ENCODE measurements at places on chromosomes 13 and 19.

GRCh38 chr19:37078717-37079032 lies 442 bp downstream of the ZNF420 start:
- DNase-seq, result no peak

GRCh38 chr13:95258098-95258497 lies 43.2 kb downstream of the ABCC4 start:
- no peak for DNase-seq

- DNase-seq, result no peak
Observed at GRCh38 chr13:80668452-80668851, 327.5 kb upstream of the SPRY2 start.

DNA sequence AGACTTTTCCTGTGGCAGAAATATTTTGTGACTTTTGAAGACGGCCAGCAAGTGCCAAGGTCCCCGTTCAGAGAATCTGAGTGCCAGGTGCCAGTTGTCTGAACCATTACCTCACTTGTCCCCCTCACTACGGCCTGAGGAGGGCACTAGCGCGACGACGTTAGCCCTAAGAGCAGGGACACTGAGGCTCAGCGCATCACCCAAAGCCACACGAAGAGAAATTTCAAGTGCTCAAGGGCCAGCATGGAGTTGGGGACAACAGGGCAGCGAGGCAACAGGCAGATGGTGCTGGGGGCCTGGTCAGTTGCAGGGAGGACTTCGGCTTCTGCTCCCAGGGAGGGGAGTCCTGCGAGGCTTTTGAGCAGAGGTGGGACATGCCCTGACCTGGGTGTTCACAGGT lies 9.5 kb upstream of the TYK2 start:
- DNase-seq, result no peak

DNA sequence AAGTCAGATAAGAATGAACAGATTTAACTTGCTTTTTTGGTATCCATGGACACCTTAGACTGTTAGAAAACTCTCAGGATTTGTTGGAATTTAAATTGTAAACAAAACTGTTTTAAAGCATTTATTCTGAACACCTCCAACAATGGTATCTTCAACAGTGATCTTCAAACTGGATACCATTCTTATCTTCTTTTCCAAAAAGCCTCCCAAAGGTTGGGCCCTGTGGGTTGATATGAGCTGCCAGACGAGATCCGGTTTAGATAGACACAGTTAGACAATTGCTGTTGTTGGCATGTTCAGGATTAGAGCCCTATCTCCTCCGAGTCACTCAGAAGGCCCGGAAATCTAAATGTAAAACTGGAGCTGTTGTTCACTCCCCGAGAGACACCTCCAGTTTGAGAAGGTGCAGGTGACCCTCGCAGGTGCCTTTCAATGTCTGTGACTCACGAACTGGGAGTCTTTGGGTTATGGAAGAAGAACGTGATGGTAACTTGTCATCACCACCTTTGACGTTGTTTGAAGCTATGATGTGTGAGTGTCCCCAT lies 143.6 kb upstream of the RNF113B start:
- DNase-seq, result no peak

GRCh38 chr19:34244611-34245299 lies 9.6 kb upstream of the GARRE1 start:
- no peak for DNase-seq

DNA sequence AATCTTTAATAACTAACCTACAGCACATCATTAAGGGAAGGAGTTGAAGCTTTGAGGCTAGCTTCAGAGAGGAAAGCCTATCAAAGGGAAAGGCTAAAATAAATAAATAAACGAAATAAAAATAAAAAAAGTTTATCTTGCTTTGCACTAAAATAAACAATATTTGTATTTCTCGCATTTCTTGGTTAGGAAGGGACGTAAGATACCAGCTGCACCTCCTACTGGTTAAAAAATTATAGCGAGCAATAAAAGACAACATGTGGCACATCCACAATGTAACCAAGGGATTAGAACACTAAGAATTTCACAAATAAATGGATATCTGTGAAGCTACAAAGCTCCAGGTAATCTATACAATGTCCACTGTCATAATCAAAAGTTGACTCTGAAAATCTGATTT lies 194.5 kb downstream of the DACH1 start:
- no peak for DNase-seq

DNA sequence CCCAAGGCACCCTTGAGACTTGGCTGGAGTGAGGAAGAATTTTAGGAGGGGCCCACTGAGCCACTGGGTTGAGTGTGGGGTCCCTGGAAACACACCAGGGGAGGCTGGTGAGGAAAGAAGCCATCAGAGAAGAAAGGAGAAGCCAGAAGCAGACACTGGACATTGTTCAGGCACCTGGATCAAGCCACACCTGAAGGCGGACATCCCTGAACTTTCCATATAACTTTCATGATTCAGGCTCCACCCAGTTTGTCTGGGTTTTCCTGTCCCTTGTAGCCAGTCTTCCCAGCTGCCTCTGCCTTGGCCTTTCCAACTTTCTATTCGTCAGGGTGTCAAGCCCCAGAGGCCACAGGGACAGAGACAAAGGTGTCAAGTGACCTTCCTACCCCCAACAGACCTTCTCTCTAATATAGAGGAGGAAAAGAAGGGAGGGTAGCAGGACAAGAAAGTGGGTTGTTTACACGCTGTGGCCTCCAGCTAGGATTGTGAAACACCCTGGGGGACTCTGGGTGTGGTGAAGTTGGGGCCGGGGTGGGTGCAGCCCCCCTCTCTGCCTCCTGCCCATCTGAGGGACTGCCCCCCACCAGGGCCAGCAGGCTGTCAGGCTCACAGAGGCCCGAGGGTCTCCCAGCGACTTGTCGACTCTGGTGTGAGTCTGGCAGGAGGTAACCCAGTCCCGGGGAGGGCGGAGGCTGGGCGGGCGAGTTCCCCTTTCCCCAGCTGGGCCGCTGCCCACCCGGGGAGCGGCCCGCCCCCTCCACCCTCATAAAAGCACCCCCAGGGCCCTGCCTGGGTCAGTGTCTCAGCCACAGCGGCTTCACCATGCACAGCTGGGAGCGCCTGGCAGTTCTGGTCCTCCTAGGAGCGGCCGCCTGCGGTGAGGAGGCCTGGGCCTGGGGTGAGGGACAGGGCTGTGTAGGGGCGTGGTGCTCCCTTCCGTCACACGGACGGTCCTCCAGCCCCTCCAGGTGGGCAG lies at the start of gene CFD:
TSS of gene CFD (plus strand) at position 797 of the 976 bp plus-strand sequence. CDS start at position 823, 26 bp downstream.
- DNase-seq, result no peak

GRCh38 chr13:111341886-111342285 lies 21.4 kb downstream of the TEX29 start:
- DNase-seq, result no peak

DNA sequence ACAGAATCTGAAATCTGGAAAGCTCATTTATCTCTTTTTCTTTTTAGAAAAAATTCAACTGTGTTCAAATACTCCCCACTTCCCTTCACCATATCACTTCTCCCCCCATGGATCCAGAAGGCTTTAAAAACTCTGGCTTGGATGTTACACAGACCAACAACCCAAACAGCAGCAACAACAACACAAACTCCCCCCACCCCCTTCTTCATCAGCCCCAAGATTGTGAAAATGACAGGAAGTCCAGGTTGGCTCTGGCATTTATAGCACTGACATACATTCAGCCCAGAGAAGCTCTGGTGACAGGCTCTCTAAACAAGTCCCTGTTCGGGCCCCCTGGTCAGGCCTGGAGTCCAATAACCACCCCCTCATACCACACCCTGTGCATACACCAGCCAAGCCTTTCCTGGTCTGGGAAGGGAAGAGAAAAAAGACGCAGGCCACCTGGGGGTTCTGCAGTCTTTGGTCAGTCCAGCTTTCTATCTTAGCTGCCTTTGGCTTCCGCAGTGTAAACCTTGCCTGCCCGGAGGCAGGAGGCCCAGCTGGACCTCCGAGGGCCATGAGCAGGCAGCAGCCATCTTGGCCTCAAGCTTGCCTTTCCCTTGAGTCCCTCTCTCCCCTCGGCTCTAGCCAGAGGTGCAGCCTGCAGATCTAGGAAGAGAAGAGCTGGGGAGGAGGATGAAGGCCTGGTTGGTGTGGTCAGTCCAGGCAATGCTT lies 6.8 kb downstream of the CDX2 start:
- DNase-seq, result peak; percentile 25

DNA sequence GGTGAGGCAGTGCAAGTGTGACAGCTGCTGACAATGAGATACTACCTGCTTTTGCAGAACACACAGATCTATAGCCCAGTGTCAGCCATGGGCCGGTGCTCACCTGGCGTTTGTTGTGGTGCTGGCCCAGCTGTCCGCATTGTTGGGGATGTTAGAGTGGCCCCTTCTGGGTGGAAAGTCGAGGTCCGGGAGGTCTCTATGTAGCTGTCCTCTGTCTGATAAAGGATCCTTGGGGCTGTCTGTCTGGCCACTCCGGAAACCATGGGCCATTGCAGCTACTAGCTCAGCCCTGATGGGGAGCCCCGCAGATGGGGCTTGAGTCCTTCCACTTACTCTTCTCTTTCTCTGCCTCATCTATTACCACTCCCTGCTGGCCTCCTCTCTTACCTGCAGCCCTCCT lies 181.5 kb upstream of the TSHZ3 start:
- DNase-seq, result no peak

DNA sequence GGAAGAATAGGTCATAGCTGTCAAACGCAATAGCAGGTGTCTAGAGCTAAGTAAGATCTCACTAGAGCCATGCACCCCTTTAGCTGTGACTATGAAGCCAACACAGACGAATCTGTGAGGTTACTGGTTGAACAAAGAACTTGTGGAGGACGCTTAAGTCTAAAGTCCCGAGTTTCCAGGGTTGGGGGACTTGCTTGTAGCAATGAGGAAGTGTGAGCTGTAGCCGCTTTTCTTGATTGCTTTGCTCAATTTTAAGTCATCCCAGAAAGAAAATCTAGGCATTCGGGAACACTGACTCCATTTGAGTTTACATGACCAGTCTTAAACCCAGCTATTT lies 1.6 kb downstream of the GPC5 start:
- no peak for DNase-seq

GRCh38 chr13:19838865-19839275 lies 24.6 kb downstream of the ZMYM5 start:
- no peak for DNase-seq

- no peak for DNase-seq
Observed at GRCh38 chr19:43406297-43406696, 8.4 kb upstream of the TEX101 start.

GRCh38 chr13:101211261-101211660 lies 205.0 kb downstream of the NALCN start:
- no peak for DNase-seq

GRCh38 chr19:34370983-34371382 lies 6.0 kb downstream of the GPI start:
- no peak for DNase-seq

DNA sequence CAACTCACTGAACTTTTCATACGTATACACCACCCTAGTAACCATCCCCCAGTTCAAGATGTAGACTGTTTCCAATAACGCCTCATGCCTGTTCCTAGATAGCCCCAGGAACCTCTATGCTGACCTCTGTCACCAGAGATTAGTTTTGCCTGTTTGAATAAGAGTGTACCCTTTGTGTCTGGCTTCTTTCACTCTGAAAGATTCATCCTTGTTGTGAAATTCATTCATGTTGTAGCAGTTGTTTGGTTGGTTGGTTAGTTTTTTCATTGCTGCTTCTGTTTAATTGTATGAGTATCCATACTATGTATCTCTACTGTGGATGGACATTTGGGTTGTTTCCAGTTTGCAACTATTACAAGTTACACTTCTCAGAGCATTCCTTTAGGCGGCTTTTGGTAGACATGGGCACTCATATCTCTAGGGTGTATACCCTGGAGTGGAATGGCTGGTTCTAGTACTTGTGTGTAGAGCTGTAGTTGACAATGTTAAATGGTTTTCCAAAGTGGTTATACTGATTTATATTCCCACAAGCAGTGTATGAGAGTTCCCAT lies 1.6 kb downstream of the RNASEH2B start:
- DNase-seq, result no peak

DNA sequence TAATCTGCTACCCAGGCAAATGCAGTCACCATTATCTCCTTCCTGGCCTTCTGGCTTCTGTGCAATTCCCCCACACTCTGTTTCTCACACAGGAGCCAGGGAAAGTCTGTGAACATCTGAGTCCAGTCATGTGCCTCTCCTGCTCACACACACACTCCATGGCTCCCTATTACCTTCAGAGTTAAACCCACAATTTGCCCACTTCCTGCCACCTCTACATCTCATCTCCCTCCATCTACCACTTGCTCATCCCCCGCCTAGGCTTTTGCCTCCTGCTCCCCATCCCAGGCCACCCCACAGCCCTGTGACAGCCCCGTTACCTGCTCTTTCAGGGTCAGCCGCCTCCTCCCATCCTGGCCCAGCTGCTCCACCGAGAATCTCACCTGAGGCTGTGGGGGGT lies 13.5 kb downstream of the IL12RB1 start:
- no peak for DNase-seq

DNA sequence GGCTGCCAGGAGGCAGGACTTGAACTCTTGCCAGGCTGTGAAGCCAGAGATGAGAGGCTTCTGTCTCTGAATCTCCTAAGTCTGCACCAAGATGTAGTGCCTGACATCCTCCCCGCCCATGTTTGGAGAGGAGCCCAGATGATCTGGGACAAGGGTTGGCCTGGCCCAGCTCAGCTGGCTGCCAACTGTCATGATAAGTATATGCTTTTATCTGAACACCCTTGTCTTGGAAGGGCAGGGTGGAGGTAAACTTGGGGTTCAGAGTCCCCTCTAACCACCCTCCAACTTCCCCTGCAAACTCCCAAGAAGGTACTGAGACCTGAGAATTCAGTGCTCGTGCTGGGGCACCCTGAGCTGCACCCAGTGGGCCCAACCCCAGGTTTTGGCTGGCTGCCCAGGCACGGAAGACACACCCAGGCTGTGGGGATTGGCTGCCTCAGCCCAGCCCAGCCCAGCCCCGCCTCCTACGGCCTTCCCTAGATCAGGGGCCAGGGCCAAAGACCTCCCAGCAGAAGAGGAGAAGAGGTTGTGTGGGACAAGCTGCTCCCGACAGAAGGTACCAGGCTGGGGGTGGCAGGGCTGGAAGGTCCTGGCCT lies at the start of gene CYP4F12:
TSS of gene CYP4F12 (plus strand) at position 508 of the 596 bp plus-strand sequence. CDS start 443 bp downstream, outside the sequence.
- DNase-seq, result no peak

DNA sequence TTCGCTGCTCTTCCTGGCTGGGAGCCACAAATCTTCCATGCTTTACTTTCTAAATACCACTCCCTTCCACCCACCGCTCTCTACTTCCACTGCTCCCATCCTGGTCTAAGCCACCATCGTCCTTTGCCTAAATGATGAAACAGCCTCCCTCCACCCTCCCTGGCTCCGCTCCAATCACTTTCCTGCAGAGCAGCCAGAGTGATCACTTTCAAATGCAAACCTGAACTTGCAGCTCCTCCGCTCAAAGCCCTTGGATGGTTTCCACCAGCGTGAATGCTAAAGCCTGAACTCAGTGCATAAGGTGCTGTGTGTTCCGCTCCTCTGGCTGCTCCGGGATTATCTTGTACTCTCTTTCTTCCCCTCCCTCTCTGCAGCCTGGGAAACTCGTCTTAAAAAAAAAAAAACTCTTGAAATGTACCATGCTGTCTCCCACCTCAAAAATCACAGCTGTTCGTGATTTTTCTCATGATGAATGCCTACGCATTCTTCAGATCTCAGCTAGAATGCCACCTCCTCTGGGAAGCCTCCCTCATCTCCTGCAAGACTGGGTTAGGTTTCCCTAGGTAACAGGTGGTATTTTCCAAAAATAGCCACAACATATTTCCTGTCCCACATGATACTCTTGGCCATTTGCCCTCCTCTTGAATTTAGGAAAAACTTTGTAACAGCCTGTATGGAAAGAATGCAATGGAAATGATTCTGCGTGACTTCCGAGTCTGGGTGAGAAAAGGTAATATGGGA lies 3.7 kb upstream of the SIN3B start:
- DNase-seq, result peak; percentile 31
